ENCODE measurements at places on chromosomes 12 and 14.
A peak's percentile ranks its signal among the peaks of the same experiment; 100 is the strongest.

DNA sequence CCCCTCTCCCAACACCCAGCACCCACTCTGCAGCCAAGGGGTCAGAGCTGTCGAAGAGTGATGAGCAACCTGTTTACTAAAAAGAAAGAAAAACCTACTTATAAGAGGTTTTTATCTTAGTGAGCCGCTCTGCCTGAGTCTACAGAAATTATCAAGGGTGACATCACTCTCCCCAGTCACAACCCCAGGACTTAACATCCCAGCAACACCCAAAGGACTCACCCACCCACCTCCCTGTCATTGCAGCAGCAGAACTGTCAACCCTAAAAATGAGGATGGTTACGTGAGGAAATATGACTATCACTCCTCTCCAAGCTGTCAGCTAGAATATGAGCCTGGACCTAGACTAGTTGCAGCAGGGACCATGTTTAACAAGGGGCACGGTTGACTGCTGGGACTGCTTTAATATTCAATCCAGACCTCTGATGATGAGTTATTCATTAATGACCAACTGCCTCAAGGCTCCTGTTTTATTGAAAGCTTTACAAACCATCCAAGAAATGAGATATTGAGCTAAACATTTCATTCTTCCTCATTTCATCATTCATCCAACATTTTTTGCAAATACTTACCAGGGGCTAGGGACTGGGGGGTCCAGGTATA is 53.9 kb upstream of the FICD start:
- no peak for DNase-seq

DNA sequence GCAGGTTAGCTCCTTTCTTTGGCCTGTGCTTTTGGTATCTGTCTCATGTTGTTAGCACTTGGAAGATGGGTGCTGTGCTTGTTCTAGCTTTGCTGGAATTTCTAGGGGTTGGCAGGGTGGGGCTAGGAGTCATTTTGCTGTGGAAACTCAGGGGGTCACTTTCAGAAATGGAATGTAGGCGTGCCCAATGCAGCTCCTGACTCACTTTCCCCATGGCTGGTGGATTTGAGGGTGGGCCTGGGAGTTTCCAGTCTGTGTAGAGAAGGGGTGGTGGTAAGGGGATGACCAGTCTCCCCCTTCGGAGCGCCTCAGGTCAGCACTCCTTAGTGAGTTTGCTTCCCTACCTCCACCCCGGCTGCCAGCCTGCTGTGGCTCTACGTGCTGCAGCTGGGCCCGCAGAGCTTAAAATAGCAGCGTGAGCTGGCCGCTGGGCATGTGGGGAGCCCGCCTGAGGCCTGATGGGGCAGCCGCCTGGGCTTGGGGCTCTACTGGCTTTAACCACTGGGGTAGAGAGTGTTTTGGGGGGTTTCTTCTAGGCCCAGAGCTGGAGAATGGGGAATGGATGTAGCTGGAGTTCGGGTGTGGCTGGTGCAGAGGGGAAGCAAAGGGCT is 108.2 kb downstream of the TSPAN9 start:
- DNase-seq = no peak

- no peak for DNase-seq
These were observed 4.8 kb downstream of the RNU4-2 start for GRCh38 chr12:120286768-120287490.

DNA sequence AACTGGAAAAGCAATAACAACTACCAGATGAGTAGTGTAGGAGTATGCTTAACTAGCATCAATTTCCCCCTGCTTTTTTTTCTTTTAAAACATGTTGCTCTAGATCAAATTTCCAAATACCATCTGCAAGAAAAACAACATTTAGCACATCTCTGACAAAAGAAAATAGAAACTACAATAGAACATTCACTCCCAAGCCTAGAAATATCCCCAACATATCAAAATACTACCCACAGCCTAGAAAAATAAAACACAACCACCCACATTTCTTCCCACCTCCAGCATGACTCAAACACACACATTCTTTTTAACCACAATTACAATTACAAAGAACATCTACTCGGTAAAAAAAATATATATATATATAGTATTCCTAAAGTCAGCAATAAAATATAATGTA is 120.0 kb downstream of the PPFIA2 start:
- no peak for DNase-seq

GRCh38 chr12:124379379-124379937 is 84.6 kb downstream of the RFLNA start:
- DNase-seq = no peak

GRCh38 chr14:49960453-49960852 is 67.6 kb downstream of the ARF6 start:
- no peak for DNase-seq

DNA sequence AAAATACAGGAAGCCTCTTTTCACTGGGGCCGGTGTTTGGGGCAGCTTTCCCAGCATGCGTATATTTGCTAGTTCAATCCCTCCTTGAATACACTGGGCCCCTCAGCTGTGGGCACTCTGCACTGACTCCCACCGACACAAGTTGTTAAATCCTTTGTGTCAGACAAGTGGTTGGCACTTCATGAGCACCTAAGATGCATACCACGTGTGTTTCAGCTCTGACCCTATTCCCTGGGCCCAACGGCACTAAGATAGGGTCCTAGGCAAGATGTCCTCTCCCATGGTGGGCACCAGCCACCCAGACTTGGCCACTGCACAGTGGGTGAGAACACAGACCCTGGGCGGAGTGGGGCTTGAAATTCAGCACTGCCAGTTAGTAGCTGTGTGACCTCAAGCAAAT is 173.8 kb downstream of the BCL11B start:
- DNase-seq = no peak

- DNase-seq = no peak
These were observed 19.4 kb upstream of the SLC25A3 start for GRCh38 chr12:98574110-98574509.

GRCh38 chr12:110102255-110102654 is 21.9 kb upstream of the IFT81 start:
- peak; percentile 67 for DNase-seq

DNA sequence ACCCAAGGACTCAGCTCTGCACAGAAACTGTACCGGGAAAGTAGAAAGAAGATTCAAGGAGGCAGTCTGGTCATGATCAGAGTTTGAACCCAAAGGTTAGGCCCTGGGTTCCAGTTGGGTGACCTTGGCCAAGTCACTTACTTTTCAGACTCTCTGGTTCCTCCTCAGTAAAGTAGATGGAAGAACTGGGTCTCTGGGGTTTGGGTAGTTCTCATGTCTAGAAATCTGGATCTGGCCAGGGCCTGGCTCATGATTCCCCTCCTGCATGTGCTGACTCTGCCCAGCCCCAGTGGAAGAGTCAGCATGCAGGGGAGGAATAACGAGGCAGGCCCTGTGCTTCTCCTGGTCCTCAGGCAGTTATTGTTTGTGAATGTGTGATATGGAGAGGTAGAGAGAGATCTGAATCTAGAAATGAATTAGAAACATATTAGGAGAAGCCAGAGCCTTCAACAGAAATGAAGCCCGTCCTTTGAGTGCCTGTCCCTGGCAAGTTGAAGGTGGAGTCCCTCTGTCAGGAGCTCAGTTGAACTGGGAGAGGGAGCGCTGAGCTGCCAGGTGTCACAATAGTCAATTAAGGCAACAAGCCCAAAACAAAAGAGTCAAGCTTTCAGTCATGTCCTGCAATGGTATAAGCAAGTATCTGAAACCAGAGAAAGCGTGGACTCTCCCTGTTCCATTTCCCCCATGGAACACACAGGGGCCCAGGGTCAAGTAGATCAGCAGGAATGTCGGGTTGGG is 131.3 kb upstream of the HIF1A start:
- peak; percentile 30 for DNase-seq

DNA sequence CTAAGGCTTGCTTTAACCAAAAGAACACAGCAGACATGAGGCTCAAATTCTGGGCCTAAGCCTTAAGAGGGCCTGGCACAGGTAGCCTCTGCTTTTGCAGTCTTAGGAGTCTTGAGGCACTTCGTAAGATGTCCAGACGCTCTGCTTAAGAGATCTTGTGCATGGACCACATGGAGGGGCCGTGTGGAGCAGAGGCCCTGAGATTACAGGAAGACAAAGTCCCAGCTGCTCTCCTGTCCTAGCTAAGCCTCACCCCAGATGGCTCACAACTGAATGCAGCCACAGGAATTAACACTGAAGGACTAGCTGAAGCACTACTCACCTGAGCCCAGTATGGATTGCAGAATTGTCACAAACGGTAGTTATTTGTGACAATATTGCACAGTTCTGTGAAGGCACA is 446.0 kb downstream of the PDZRN4 start:
- no peak for DNase-seq

- no peak for DNase-seq
These were observed 8.7 kb upstream of the NIN start for GRCh38 chr14:50839691-50840090.

GRCh38 chr12:110373425-110373824 is 30.1 kb downstream of the ANAPC7 start:
- no peak for DNase-seq

DNA sequence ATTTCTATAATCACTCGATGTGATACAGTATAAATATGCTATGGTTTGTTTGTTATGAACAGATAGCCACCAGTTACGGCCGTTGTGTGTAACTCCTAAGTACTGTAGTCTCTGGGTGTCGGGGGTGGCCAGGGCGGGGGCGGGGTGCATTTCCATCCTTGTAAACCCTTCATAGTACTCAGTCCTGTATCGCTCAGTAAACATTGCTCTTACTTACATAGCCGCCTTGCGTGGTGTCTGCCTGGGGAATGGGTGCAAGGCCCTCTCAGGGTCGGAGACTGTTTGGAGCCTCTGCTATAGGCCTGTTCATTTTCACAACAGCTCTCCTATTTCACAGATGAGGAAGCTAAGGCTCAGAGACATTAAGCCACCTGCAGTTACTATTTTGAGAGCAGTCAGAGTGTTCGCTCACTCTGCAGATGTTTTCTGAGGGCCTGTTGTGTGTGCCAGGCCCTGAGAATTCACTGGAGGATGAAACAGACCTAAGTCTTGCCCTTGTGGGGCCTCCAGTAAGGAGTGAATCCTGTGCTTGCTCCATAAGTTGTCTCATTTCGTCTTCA is 42.5 kb downstream of the JDP2 start:
- no peak for DNase-seq

GRCh38 chr12:17802657-17803641 is 287.0 kb downstream of the RERGL start:
- DNase-seq = no peak
